A549 treated with Mapracorat at 1 μM for 4 hours (cell line): ENCODE measurements at places on chromosomes 4 and X. TPM values are rescaled to one million over a fixed set of nuclear protein-coding genes. Genes with fewer than 3 reads are reported as not detected.

The NOX1 gene
- 0.07 to 0.14 TPM (median 0.10 TPM) in 3 of 5 replicates, not detected in the others for total RNA-seq

The MAGEC1 gene
- 0.05 to 0.10 TPM in 2 of 5 replicates, not detected in the others for total RNA-seq

The ZFX gene
- 7.8 to 9.0 TPM (median 8.2 TPM) in 5 replicates for total RNA-seq

The HSFX3 gene
- total RNA-seq = not detected in 5 replicates
